ENCODE measurements at places on chromosomes 4 and X.

DNA sequence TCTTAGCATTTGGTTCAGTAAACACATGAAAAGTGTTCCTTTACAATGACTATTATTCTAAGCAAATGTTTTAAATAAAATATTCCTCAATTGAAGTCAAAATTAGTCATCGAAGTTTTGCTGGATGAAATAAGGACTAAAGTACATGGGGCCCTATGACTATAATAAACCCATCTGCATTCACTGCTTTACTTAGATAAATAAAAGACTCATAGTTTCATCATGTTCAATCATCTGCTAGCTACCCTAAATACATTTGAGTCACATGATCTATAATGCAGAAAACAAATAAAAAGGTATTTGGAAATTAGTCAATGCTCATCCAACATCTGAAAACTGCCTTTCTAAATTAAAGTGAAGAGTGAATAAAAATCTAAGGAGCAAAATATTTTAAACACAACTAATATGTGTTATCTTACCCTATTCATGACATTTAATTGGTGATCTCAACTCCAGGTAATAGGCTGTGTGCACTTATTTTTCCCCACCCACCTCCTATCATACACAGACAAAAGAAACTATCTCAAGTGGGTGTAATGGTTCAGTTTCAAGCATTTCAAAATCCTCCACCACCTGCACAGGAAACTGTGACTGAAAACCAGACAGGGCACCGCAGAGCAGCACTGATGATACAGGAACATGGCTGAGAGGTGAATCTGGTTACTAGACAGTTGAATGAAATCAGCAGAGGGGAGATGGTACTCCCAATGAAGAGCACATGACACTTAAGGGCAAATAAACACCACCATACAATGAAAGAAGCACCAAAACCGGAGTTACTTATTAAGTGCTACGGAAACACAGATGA lies 78.6 kb downstream of the CAMK2D start:
- no peak for DNase-seq

GRCh38 chr4:140607852-140608251 lies 39.1 kb upstream of the UCP1 start:
- no peak for DNase-seq

DNA sequence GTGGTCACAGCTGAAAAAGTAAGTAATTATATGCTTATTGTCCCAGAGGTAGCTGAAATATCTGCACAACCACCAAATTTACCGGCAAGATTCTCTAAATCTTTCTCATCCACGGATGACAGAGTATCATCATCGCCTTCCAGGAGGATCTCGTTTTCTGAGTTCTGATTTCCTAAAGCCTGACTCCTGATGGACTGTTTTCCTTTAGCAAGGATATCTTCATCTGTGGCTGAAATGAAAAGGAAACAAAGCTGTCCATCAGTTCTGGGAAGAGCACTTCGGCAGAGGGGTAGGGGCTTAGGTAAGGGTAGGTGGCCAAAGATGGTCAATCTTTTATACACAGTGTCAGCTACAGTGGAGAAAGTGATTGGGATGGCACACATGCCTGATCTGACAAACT lies 8.7 kb downstream of the MAB21L2 start:
- DNase-seq = no peak

DNA sequence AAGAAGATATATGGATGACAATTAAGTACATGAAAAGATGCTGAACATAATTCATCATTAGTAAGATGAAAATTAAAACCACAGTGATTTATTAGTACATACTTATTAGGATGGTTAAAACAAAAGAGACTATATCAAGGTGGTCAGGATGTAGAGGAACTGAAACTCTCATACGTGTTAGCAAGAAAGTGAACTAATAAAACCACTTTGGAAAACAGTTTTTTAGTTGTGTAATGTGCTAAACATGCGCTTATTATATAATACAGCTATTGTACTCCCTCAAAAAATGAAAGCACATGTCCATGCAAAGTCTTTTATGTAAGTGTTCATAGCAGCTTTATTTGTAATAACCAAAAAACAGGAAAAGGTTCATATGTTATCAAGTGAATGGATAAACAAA lies 89.9 kb upstream of the KCTD8 start:
- DNase-seq = no peak

- no peak for DNase-seq
These were observed 38.0 kb upstream of the FBXW7 start for GRCh38 chr4:152573861-152574260.

DNA sequence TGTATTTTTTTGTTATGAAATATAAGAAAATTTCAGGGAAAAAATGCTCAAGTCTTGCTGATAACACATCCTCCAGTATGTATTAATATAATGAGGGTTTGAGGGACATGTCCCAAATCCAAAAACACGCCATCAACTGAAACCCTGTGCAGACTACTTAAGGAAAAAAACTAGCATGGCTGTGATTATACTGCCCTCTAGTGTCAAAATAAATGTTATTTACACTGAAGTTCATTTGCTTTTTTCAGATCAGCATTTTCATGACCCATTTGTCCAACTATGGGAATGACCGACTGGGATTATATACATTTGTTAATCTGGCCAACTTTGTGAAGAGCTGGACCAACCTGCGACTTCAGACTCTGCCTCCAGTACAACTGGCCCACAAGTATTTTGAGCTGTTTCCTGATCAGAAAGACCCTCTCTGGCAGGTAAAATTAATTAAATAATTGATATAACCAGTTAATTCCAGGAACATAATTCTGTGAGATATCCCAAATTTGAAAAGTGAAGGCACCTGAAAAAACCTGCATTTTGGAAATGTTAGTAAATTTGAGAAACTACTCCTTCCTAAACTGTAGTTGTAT lies 128.5 kb downstream of the PRSS12 start:
- no peak for DNase-seq

DNA sequence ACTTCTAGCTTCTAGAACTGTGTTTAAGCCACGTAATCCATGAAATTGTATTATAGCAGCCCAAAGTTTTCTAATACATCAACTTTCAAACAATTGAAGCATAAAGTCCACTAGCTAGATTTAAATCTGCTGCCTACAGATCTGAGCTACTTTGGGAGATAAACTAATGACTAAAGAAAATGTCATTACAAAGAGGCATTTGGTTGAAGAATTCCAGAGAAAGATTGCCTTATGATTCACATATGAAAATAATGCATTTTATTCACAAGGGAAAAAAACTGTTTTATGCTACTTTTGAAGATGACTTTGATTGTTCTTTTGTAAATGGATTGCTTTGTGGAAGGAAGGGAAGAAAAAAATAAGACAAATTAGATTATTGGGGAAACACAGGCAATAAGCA lies 124.1 kb upstream of the SLIT2 start:
- no peak for DNase-seq

GRCh38 chrX:20664774-20665173 lies 398.1 kb upstream of the RPS6KA3 start:
- no peak for DNase-seq

Measured in WERI-Rb-1 (cell line).